Activated naive CD8-positive, alpha-beta T cell treated with anti-CD3 and anti-CD28 coated beads for 36 hours (primary cell): ENCODE measurements at places on chromosomes 3 and 15. TPM values are rescaled to one million over a fixed set of nuclear protein-coding genes. Genes with fewer than 3 reads are reported as not detected.

DNA sequence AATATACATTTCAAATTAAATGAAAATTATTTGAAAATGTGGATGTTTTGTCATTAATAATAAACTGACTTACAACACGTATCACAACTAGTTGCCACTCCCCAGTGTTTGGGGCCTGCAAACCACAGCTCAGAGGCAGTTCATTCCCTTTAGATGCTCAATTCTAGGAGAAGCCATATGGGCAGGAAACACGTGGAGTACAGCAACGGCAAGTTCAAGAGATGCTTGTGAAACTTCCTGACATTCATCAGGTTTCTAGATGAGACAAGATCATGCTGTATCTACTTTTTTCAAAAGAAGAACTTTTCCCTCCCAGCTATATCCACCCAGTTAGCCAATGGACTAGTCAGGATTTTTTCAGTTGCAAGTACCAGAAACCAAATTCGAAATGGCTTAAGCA, 17.6 kb upstream of the PLA2G4D start:
- DNase-seq, result no peak

- no peak for DNase-seq
Observed at GRCh38 chr3:105606016-105606415, 239.3 kb downstream of the ALCAM start.

- DNase-seq, result no peak
Observed at GRCh38 chr3:123292321-123293310, 90.9 kb downstream of the SEC22A start.

GRCh38 chr3:98058244-98058960, 23.3 kb upstream of the GABRR3 start:
- DNase-seq, result no peak

DNA sequence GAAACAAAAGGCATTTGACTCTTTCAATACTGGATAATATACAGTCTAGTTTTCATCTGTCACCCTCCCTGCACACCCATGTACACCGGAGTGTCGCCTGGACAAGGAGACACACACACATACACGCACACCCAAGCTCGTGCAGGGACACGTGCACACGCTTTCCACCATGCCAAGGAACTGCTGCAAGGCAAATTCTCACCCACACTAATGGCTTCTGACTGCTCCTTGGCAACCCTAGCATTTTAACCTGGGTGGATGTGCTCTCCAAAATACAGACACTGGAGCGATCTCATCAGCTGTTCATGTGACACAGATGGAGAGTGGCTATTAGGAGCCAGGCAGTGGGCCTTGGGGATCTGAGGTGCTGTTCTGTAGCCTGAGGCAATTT, 61.6 kb downstream of the MEIS2 start:
- no peak for DNase-seq

The AMIGO3 gene
- not detected for total RNA-seq

The SORD gene
- 36.9 TPM for total RNA-seq
